ENCODE measurements at places on chromosomes 2 and 18.

DNA sequence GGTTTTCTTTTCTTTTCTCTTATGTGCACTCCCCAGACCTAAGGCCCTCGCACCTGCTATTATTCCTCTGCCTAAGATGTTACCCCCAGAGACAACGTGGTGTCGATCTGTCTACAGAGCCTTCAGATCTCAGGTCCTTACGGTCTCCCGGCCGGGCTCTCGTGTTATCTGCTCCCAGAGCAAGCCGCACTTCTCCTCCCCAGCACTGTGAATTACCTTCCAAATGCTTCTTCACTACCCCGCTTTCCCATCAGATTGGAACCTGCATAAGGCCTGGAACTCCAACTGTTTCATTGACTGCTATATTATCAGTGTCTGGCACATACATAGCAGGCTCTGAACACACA is 71.2 kb upstream of the ODC1 start:
- DNase-seq = no peak

- no peak for DNase-seq
These were observed 26.2 kb downstream of the PHLPP1 start for GRCh38 chr18:62741584-62741983.

DNA sequence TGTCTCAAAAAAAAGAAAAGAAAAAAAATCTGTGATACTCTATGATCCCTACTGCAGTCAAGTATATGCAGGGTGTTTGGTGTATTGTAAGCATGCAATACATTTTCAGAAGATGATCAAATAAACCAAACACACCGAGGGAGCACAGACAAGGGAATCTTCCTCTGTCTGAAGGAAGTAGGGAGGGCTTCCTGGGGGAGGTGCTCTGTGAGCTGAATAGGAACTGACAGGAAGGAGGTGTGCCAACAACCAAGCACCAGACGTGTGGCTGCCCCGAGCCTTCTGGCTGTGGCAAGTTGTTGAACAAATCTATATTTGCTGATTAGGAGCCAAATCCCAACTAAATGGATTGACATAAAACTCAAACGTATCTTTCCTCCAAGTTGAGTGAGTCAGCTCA is 14.6 kb downstream of the THNSL2 start:
- DNase-seq = no peak

GRCh38 chr2:160516547-160517365 is 23.1 kb upstream of the RBMS1 start:
- no peak for DNase-seq

GRCh38 chr2:171293661-171294060 is 133.0 kb upstream of the TLK1 start:
- no peak for DNase-seq

DNA sequence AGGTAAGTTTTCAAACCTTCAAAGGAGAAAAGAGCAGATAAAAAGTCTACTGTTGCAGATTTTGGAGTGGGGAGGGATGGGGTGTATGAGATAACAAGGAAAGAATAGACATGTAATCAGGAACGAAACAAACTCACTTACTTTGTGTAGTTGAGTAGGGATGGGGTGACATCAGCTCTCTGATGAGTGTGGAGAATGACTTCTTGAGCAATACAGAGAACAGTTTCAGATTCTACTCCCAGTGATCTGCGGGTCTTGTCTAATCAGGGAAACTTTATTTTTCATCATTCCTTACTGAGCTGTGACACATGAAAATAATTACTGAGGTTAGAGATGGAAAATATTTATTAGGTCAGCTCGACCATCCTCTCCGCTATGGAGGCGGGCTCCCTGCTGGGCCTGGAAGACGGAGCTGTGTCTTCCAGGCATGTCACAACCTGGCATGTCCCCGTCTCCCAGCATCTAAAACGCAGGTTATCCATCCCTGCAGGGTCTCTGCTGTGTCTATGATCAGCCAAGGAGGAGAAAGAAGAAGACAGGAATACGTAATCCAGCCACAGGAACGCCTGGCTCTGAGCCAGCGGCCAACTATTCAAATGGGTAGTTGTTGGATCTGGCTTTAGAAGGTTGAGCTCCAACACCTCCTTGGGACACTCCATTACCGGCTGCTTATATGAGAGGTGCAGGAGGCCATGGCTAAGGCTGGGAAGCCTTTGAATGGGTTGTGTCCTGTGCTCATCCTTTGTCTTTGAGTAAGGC is 99.0 kb upstream of the SATB2 start:
- DNase-seq = no peak

- no peak for DNase-seq
These were observed 8.1 kb upstream of the WIPF1 start for GRCh38 chr2:174605687-174606086.

DNA sequence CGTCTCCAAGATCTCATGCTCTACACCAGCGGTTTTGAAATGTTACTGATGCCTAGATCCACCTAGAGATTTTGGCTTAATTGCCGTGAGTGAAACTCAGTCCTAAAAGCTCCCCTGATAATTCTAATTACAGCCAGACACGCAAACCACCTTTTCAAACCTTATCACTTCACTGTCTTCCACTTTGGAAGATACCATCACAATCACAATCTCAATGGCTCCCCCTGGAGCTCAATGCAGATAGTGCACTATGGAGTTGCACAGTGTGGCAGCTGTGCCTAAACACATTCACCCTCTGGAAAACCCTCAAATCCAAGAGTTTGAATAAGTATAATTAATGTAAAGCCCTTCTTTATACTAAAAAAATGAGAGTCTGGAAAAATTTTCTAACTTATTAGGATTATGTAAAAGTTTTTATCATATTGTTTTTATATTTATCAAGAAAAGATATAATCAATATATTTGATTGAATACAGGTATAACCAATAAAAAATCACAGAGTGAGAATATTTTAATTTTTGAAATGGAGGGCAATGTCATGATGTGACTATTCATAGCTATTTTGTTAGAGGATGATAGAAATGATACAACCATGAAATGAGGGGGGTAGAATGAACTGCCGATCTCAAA is 102.9 kb upstream of the SLC8A1 start:
- DNase-seq = no peak

DNA sequence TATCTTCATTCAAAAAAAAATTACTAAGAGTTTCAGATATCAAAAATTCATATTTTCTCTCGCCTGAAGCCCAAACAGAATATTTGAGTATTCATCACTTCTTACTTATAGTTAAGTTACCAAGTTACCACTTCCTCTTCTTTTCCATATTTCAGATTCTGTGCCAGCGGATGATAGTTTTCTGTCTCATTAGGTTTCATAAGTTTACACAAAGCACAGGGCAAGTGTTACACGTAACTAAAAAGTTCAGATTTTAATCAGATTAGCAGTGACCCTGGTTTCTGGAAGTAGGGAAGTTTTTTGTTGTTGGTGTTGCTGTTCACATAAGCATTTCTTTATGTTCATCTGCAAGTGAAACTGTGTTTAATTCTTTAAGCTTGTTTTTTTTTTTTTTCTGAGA is 10.2 kb downstream of the AFTPH start:
- no peak for DNase-seq

- DNase-seq = no peak
These were observed 26.5 kb upstream of the PXDN start for GRCh38 chr2:1770566-1771380.

- no peak for DNase-seq
These were observed 3.6 kb upstream of the TFCP2L1 start for GRCh38 chr2:121288454-121289231.

GRCh38 chr2:180952082-180952481 is 28.3 kb upstream of the UBE2E3 start:
- DNase-seq = no peak

- DNase-seq = no peak
These were observed 215.6 kb upstream of the NABP1 start for GRCh38 chr2:191462370-191462769.

DNA sequence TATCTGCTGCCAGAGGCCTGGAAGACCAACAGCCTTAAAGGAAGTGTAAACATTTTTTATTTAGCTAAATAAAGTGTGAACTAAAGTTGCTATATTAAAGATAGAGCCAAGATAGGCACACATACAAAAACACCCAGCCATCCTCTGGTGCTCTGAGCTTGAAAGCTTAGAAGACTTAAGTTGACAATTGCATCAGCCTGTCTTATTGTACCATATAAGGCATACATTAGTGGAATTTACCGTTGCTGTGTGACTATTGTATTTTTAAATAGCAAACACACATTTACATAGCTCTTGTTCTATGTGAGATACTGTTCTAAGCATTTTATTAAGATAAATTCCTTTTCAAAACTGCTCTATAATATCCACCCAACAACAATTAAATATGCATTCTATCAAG is 736.6 kb upstream of the ZEB2 start:
- DNase-seq = no peak

DNA sequence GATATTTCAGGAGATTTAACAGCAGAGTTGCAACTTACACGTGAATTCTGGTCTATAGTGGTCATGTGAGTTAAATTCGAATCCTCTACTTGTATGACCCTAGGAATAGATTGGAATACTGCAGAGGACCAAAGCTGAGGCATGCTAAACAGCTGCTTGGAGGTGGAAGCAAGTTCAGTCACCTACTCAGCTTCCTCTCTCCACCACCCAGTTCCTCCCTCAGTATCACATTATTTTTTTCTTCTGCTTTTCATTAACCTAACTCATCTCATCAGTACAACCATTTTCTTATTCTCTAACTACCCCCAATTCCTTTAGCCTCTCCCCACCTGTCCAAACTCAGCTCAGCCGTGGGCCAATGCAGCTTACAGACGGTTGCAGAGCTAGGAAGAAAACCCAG is 385.5 kb downstream of the SETBP1 start:
- no peak for DNase-seq

- DNase-seq = no peak
These were observed 860 bp downstream of the CTNNA2 start for GRCh38 chr2:79513711-79514110.

DNA sequence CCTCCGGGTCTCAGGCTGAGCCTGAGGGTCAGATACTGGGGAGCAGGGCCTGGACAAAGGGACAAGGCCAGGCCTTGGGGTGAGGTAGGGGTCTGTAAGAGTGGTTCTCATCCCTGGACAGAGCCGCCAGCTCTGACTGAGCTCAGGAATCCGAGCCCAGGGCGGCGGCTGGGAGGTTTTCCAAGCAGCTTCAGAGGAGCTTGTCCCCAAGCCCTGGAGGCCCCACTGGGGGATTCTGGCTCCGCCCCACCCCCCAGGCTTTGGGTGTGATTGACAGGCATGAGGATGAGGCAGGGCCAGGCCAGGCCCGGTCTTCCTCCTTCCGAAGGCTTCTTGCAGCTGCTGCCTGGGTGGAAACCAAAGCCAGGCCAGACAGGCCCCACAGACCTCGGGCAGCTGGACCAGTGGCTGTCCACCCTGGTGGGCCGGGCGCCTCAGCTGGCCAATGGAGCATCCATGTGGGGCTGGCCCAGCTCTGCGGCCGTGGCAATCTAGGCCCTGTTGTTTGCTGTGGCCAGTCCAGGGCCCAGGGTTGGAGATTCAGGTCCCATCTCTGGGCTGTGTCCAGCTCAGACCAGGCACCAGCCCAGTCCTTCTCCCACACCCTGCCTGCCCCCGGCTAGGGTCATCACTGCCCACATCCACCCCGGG is 23.1 kb upstream of the GPC1 start:
- DNase-seq = no peak

GRCh38 chr2:26469092-26469710 is 8.7 kb downstream of the OTOF start:
- no peak for DNase-seq

DNA sequence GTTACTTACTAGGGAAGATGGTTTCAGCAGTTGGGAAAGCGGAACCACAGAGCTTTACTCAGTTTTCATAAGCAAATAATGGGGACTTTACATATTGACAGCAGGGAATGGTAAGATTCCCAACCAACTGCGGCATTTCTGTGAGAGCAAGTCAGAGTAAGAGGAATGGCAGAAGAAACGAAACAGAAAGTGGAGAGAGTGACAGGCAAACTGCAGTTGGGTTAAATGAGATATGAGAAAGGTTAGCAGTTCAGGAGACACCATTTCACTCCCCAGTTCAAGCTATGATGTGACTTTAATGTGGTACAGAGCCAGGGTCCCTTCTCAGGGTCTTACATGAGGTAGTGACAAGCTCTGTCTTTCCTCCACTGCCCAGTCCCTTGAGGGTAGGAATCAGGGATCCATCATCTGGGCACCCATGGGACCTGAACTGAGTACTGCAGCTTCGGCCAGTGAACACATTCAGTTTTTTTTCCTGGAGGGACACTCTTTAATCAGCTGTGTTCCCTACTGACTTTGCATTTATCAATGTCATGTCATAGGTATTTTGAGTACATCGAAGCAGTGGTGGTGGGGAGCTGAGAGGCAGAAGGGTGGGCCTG is 33.0 kb upstream of the GREB1 start:
- no peak for DNase-seq

- no peak for DNase-seq
These were observed 274.8 kb upstream of the NCKAP5 start for GRCh38 chr2:133843091-133843490.

- DNase-seq = no peak
These were observed 186.8 kb downstream of the RPRM start for GRCh38 chr2:153291718-153292117.

GRCh38 chr2:39476524-39476923 is 39.4 kb upstream of the MAP4K3 start:
- no peak for DNase-seq

DNA sequence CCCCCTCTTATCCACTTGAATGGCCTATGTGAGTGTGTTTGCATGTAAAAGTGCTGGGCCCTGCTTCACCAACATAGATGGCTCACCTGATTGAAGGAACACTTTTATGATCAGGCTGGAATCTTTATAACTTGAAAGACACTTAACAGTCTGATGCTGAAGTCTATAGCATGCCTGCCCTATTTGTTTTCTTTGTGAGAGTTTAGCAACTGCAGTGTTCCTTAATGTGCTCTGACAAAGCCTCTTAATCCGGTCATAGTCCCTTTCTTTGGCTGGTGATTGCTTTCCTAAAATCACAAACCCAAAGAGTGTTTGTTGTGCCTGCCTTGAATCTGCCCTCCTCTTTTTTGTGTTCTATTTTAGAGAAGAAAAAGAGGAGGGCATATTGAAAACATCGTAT is 1382.8 kb upstream of the CELF4 start:
- DNase-seq = no peak

DNA sequence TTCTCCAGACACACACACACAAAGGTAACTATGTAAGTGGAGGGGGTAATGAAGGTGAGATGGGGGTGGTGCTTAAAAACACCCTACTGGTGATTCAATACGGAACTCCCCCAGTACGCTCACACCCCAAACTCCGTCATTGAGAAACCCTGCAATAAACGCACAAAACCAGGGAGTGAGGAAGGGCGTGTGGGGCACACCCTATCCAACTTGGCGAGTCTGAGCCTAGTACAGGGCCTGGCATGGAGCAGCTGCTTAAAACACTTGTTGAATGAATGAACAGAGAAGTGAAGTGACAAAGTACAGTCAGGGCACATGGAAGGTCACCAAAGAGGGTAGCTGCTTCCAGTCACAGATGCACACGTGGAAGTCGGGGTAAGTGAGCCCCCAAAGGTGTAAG is 146.8 kb upstream of the SMAD2 start:
- no peak for DNase-seq
